ENCODE measurements at places on chromosomes 7 and 10.

DNA sequence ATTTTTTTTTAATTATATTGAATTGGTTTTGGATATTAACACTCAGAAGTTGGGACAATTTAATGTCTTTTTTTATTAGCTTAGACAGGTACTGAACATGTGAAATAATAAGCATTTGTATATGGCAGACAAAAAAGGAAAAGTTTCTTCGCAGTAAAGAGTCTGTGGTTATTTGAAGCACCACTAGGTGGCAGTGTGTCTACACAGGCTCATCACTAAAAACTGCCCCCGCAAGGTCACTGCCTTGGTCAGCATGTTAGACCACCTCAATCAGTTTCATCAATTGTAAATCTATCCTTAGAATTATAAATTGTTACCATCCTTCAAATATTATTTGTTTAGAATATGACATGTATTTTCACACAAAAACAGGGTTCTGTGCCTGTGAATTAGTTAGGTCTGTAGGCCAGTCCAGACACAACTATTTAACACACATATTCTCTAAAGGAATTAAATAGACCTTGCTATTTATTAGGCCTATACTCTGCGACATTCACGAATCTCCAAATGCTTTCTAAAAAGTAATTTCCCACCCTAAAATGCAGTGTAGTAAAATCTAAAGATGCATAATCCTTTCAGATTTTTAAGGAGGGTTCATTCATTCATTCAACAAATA is 17.0 kb downstream of the PNLIPRP3 start:
- DNase-seq, result no peak

- no peak for DNase-seq
Measured at GRCh38 chr10:130231251-130231741, 95.1 kb downstream of the GLRX3 start.

DNA sequence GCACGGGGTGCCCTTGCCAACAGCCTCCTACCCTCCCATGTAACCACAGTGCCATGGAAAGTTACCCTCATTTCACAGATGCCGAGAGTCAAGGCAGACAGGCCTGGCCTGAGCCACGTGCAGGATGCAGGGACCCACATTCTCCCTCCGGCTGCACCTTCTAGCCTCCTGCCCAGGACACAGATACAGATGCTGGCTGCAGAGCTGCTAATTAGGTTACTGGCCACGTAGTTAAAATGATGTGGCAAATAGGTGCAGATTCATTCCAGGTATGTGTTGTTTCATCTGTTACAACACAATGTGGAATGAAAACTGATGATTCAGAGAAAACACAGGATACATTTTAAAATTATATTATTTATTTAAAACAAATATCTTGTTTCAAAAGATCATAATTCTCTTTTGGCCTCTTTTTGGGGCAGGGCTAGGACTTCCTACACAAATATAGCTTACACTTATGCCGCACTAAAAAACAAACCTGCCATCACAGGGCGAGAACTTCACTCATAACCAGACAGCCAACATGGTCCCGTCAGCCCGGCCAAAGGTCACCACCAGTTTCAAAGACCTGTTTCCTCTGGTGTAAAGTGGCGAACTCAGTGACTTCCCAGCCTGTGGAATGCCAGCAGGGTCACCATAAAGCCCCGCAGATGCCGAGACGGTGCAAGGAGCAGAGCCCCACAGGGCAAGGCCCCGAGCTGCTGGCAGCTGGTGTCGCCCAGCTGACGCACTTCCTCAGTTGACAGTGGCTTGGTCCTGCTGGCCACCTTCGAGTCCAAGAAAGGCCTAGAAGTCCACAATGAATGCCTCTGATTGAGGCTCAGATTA is 83.5 kb downstream of the TNS3 start:
- DNase-seq, result no peak

GRCh38 chr10:88076027-88076880 is 212.8 kb downstream of the PTEN start:
- DNase-seq, result no peak

- DNase-seq, result no peak
Measured at GRCh38 chr10:34058845-34059614, 724.6 kb upstream of the NRP1 start.

DNA sequence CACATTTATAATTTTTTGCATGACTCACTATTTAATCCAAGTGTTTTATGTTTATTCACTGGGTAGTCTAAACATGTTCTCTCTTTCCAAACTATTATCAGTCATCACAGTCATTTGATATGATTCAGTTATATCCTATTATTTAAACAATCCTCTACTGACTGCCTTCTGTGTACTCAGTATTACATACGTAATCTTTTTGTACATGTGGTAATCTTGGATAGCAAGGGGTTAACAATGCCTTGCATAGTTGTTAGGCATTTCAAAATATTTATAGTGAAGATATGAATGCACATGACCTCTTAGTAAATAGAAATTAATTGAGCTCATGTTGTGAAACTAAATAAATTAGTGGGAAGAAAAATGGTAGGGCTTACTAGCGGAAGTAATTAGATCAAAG is 379.4 kb upstream of the KIAA1217 start:
- no peak for DNase-seq

- no peak for DNase-seq
Measured at GRCh38 chr7:99137411-99138180, 6.3 kb downstream of the SMURF1 start.

DNA sequence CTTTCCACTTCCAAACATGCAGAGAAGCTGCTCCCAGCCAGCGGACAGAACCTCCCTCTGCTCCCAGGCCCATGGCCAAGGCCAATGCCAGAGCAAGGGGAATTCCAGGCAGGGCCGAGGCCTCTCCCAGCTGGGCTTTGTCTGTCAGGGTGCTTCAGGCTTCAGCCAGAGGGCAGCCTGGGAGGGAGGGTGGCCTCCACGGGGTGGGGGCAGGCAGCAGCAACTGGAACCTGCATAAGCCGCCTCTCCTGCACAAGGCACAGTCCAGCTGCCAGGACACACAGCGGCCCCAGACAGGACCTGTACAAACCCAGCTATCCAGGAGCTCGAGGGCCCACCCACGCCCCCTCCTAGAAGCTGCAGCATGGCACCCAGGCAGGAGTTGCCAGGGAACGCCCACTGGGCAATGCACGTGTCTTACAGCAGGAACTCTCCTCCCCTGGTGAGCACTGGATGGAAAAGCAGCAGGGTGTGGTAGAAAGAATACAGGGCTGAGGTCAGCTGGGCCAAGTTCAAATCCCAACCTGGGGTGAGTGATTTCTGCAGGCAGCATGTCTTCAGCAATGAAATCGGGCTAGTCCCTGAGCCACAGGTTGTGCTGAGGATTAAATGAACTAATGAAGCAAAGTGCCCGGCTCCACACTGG is 7.6 kb downstream of the FAM53B start:
- DNase-seq, result no peak

DNA sequence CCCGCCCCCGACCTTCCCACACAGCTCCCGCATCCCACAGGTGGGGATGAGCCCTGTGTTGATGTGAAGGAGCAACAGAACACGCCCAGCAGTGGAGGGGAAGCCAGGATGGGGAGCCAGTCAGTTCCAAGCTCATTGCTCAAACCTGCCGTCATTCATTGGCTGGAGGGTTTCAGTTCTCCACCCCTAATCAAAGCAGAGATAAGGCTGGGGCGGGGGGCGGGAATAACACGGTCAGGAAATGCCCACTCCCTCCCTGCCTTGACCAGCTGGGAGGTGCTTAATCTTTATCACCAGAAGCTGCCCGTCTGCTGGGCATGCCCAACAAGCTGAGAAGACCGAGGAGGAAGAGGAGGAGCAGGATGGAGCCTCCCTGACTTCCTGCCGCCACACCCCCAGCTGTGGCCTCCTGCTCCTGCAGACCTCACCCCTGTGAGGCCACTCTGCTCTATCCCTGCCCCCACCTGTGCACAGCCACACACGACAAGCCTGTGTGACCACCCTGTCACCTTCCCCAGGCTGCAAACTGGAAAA is 265.1 kb downstream of the ZEB1 start:
- DNase-seq, result no peak

GRCh38 chr10:28633750-28634149 is 43.6 kb upstream of the BAMBI start:
- no peak for DNase-seq

- no peak for DNase-seq
Measured at GRCh38 chr7:108805808-108806397, 236.2 kb downstream of the DNAJB9 start.

- DNase-seq, result no peak
Measured at GRCh38 chr10:132186488-132187429, at the start of gene DPYSL4. TSS of gene DPYSL4 (plus strand) at chr10:132186948. CDS start at chr10:132187064, 116 bp downstream.

DNA sequence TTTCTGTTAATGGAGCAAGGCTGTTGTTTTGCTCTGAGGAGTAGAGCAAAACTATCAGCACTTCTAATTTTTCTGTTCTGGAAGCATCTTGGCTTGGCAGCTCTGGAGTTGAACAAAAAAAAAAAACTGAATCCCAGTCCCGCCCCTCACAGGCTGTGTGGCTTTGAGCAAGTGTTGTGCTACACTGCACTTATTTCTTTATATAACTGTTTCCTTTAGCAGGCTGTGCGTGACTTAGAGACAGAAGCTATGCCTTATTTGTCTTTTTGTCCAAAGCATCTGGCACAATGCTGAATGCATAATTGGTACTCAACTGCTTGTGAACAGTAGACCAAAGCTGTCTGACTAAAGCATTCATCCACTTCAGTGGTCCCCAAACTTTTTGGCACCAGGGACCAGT is 96.1 kb downstream of the AMPH start:
- DNase-seq, result no peak

- no peak for DNase-seq
Measured at GRCh38 chr7:91357901-91358300, 93.7 kb downstream of the FZD1 start.

DNA sequence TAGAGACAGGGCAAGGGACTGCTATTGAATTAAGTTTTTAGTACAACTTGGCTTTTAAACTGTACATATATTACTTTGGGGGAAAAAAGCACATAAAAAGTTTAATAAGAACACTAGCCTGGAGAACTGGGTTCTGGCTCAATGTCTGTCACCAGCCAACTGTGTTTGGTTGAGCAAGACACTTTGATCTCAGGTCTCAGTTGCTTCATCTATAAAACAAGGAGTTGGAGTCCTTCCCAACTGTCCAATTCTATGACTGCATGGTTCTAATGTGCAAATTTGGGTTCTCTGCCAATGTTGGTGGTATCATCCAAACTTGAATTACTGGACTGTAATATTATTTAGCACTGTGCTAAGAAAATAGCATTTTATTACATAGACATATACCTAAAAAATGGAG is 50.3 kb downstream of the ATXN7L1 start:
- DNase-seq, result no peak

DNA sequence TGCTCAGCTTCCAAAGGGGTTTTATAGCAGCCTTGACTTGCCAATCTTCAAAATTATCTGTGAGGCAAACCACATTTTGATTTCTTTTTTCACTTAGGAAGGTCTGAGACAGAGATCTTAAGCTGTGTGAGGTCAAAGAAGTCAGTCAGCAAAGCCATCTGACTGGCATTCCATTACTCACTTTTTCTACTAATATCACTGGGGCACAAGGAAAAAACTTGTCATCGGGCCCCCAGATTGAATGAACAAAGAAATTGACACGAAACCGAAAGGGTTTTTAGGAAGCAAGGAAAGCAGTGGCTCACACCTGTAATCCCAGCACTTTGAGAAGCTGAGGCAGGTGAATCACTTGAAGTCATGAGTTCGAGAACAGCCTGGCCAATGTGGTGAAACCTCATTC is 78.5 kb upstream of the FRMD4A start:
- no peak for DNase-seq

GRCh38 chr7:134750083-134751062 is 29.1 kb upstream of the CALD1 start:
- no peak for DNase-seq

GRCh38 chr7:25735674-25736242 is 416.2 kb upstream of the NFE2L3 start:
- no peak for DNase-seq

DNA sequence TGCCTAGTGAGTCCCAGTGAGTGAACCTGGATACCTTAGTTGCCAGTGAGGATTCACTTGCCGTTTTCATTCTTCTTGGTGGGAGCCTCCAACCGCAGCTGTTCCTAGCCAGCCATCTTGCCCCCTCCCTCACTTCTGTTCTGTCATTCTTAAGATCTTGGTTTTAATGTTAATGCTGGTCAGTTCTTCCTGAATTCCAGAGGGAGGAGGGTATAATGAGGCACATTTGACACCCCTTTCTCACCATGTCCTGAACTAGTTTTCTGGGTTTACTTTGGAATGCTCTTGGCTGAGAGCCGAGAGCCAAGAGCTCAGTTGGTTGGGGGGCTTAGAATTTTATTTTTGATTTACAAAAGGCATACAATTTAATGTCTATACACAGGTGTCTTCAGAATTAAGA is 78.5 kb upstream of the ADCY1 start:
- DNase-seq, result no peak

- no peak for DNase-seq
Measured at GRCh38 chr7:124351950-124352349, 319.1 kb upstream of the TMEM229A start.

GRCh38 chr10:4725917-4726606 is 99.9 kb upstream of the AKR1E2 start:
- DNase-seq, result no peak

DNA sequence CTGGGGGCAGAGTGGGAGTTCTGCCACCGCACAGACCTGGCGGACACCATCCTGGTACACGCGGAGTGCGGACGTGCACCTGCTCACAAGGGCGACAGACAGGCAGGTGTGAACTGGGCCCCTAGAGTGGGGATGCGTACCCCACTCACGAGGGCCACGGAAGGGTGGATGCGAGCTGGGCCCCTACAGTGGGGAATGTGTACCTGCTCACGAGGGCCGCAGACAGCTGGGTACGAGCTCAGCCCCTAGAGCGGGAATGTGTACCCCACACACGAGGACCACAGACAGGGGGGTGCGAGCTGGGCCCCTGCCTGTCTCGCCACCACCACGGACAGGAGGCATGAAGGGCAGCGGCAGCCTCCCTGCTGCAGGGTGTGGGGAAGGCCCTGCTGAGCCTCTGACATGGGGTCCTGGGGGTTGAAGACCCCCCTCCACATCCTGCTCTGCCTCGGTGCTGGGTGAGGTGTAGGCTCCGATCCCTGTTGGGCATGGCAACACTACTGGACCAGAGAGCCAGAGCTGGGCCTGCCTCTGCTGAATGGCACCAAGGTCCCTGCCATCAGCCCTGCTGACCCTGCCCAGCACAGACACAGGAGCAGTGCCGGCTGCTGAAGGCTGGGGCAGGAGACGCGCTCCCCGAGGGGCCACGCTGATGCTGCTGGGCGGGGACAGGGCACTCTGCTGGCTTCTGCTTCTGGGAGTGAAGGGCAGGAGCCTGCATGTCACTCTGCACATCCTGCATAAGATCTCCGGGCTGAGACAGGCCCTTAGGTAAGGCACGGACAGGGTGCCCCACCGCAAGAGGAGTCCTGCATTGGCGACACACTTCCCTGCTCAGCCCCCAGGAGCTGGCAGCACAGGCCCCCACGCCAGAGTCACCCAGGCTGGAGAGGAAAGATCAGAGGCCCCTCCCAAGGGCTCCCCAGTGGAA is 259.2 kb downstream of the MAD1L1 start:
- no peak for DNase-seq

GRCh38 chr7:128939075-128939860 is 1.5 kb downstream of the IRF5 start:
- no peak for DNase-seq

DNA sequence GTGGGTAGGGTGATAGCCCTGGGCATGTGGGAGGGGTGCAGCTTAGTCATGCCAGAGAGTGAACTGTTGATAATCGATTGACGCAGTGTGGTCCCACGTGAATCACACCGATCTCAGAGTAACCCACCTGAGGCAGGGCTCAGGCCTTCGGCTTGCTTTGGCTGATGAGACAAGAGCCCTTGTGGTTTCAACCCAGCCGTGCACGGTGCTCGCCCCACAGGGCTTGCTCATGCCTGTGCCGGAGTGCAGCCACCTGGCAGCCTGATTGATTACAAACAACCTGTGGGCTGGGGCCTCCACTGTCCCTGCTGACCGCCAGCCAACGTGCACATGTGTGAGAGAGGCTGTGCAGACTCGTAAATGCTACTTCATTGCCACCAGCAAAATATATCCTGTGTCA is 144.9 kb upstream of the ADARB2 start:
- no peak for DNase-seq

All from omental fat pad (tissue), 4 donors.